Amygdala (tissue), 56 donors: ENCODE measurements at places on chromosomes 4 and X.

GRCh38 chr4:106875340-106875739 is 160.8 kb downstream of the DKK2 start:
- DNase-seq = no peak

DNA sequence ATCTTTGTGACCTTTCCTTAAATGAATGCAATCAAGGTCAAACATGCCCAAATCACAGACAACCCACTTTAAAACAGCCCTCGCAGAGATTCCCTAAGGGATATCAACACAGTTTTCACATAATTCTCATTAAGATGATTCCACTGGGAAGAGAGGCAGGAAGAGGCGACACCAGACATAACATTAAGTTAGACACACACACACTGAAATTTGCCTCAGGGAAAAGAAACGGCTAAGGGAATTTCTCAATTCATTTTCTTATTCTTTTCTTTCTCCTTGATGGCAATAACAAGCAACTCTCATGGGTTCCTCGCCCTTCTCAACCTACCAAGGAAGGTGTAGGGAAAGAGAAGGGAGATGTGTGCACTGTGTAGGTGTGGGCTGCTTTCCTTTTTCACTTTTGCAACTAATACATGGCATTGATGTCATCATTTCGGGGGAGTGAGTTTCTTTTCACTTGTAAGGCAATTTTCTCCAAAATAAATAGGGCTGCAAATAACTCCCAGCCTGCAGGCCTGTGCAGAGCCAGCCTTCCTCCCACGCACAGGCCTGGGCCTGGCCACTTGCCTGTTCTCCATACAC is 41.4 kb downstream of the SOD3 start:
- DNase-seq = no peak

DNA sequence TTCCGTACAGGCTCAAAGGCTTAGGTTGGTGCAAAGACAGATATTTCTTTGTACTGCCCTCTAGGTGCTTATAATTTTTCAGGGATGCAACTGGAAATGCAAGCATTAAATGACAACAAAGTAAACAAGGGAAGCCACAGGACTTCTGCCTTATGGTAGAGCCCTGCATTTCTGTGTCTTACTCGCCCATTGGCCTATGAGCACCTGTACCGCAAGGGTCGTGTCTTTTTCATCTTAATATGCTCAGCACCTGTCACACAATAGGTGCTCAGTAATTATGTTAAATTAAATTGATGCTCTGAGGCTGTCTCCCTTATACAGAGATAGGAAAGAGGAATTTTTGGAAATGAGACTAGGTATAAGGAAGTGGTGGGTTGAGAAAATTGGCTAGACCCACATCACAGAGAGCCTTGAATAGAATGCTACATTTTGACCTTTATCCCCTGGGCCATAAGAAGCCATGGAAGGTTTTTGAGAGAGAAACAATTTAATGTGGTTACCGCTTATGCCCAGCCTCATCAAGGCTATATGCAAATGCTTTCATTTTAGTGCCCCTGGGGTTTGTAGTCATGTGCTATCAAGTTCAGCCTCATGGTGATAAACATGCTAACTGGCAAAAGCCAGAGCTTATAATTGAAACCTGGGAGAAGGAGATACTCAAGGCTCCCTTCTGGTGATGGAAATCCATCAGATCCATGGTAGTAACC is 16.3 kb downstream of the VSIG4 start:
- no peak for DNase-seq

- no peak for DNase-seq
Measured at GRCh38 chr4:78517050-78517652, 34.4 kb upstream of the ANXA3 start.
